Effector CD4-positive, alpha-beta T cell (primary cell): ENCODE measurements at places on chromosomes 3 and 15.
A peak's percentile ranks its signal among the peaks of the same experiment; 100 is the strongest.

DNA sequence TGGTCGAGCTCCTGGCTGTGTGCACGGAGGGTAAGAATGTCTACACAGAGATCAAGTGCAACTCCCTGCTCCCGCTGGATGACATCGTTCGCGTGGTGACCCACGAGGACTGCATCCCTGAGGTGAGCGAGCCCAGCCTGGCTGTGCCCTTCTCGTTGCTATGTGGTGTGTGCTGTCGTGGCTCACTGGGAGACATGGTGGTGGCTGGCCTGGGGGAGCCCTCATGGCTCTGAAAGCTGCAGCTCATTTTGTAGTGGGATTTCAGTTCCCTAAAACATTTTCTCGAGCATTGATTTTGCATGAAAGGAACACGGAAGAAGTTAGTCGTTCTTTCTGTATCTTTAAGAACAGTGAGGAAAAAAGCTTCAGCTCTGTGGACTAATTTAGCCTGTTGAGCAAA, 200.5 kb downstream of the ITPR1 start:
- no peak for DNase-seq

DNA sequence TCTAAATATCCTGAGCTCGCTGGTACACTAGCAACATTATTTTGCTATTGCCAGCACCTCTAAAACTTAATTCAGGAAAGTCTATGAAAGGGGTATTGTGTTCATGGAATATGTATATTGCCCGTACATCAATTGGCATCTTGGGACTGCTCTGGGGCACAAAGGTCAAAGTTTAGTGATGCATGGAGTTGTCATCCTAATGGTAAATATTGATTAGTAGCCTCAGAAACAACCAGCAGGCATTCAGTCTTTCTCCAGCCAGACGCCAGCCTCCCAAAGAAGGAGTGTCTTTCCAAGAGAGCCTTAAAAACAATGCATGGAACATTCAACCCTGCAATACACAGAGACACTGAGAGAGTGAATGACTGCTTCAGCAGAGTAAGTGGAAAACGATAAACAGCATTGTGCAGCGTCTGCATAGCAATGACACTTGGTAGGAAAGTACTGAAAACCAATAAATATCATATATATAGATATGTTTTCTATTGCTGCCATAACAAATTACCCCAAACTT, 377.3 kb downstream of the SHQ1 start:
- no peak for DNase-seq

GRCh38 chr3:77048186-77048585, 8.3 kb downstream of the ROBO2 start:
- DNase-seq: no peak

DNA sequence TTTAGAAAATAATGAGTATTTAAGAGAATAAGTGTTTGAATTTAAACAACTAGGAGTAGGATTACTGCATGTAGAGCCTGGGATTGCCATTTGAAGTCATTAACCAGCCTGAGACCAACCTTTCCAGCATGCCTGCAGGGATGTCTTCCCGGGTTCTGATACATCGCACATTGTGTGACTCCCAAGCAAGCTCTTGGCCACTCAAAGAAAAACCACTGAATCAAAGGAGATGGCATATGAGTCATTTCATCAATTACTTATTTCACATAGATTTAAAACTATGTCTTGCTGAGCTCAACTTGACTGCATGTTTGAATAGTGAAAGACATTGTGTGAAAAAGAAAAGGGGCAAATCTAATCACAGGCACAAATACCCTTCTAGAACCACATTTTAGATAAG, 15.0 kb upstream of the THBS1 start:
- no peak for DNase-seq

DNA sequence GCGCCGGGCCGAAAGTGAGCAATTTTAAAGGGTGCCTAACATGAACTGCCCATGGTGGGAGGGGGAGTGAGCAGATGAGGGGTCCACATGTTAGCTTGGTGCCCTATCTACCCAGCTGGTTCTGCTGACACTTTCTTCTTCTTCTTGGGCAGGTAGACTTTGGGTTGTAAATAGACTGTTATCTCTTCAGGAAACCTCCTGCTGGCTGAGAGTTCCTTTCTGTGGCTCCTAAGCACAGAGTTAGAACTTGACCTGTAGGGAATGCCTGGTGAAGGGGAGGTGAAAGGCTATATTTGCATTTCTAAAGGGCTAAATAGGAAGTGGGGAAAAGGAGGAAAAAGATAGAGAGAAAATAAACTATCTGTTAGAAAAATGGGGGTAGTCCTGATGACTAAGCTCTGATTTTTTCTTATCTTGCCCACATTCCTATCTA, 521.4 kb upstream of the TGFBR2 start:
- no peak for DNase-seq

DNA sequence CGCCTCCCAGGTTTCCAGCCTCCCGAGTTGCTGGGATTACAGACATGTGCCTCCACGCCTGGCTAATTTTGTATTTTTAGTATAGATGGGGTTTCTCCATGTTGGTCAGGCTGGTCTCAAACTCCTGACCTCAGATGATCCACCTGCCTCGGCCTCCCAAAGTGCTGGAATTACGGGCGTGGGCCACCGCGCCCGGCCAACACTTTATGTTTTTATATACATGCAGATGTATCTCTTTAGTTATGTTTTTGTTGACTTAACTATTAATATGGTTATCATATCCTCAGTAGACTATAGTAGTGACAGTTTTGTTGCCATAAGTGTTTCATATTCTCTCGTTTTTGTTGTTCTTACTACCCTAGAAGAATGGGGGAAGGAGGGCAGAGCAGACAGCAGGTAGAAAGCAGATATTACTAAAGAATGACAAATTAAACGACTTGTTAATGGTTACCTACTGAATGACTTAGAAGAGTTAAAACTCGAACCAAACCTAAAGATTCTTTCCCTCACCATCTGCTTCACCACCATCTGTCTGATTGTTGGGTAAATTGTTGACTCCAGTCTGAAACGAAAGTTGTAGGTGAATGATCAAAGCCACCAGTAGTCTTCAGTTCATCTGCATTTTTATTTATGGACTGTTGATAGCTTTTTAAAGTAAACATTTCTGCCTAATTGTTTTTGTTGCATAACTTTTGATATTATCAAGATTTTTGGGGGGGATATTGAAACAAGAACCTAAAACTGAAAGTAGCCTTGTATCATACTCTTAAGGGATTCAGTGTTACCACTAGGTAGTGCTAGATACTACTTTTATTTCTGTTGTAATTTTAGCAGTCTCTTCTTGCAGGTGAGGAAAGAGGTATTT, 89.3 kb downstream of the RASA2 start:
- DNase-seq: no peak

- DNase-seq: peak; percentile 17
These were observed 365.5 kb downstream of the SHQ1 start for GRCh38 chr3:72482589-72483321.

GRCh38 chr3:74661672-74662071, 47.2 kb upstream of the CNTN3 start:
- no peak for DNase-seq

- no peak for DNase-seq
These were observed 3.6 kb downstream of the COL8A1 start for GRCh38 chr3:99641982-99642381.

DNA sequence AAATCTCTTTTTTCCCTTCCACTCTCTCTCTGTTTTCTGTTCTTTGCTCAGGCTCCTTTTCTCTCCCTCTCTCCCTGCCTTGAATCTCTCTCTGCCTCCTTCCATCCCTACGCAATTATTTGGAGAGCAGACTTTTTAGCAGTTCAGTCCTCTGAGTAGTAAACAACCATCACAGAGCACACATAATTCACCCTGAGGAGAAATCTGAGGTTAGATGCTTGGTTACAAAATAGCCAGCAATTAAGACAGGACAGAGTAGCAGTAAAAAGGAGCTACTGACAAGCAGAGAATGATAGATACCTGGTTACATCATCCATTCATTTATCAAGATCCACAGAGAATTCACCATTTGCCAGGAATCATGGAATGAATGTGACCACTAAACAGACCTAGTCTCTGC, 25.5 kb downstream of the SLC9A9 start:
- no peak for DNase-seq

- DNase-seq: no peak
These were observed 98.1 kb upstream of the FOXB1 start for GRCh38 chr15:59906046-59906445.

GRCh38 chr3:1252061-1252430, 159.2 kb downstream of the CNTN6 start:
- no peak for DNase-seq

DNA sequence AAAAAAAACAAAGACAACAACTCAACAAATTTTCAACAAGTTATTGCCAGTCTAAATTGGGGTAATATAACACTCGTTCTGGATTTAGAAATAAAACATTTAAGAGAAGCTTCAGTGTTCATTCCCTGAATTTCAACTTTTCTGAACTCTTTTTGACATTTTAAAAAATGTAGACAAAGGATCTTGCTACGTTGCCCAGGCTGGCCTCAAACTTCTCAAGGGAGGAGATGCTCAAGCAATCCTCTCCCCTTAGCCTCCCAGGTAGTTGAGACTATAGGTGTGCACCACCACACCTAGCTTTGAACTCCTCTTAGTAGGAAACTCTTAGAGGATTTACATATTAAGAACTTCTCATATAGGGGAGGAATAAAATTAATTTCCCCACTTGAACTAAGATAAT, 91.9 kb downstream of the AKAP13 start:
- DNase-seq: no peak

DNA sequence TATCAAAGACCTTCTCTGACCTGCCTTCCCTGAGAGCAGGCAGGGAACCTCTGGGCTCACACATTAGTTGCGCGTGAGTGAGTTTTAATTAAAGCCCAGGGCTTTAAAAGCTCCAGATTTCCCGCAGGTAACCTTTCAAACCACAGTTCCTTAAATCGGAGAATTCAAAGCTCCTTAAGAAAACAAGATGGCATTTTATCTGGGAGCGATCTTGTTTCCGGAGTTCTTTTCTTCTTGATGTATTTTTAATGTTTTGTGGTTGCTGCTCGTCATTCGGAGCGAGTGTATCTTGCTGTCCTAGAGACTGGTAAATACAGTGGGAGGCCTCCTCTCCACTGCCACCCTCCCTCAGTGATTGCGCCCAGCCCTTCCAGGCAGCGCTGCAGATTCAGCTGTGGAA, 284.3 kb downstream of the CLSTN2 start:
- DNase-seq: no peak

DNA sequence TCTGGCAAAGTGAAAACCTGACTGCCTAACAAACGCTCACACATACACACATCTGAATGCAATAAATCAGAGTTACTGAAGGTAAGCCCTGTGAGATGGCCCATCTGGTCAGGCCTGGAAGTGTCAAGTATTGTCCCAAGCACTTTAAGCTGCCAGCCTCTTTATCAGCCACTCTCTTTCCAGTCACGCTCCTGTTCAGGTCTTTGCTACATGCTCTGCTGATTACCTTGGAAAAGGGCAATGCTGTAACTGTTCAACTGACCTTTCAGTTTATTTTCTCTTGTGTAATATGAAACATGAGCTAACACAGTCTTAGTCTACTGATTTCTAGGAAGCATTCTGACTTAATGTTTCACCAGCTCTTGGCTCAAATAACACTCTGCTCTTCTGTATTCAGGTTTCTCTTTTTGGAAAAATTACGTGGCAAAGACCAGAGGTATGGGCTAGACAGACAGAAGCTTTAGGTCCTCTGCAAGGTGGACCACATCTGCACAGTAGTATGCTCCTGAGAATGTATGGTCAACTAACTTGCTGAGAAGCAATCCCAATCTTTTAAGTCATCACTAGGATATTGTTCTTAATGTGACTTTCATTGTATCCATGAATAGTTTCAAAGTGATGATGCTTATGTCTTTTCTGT, 44.5 kb downstream of the GBE1 start:
- DNase-seq: no peak

- no peak for DNase-seq
These were observed 3.5 kb downstream of the GORASP1 start for GRCh38 chr3:39103791-39104552.

DNA sequence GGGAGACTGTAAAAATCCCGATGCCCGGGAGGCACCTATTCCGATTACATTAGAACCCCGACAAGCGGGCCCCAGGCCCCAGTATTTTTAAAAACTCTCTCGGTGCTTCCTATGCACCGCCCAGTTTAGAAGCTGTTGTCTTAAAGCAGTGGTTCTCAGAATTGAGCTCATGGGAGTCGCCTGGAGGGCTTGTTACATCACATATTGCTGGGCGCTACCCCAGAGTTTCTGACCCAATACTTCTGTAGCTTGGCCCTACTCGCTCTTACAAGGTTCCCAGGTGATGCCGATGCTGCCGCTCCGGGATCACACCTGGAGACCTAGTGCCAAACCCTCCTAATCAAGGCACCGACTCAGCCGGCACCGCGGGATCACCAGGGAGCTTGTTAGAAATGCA, 35.2 kb downstream of the CPN2 start:
- no peak for DNase-seq

DNA sequence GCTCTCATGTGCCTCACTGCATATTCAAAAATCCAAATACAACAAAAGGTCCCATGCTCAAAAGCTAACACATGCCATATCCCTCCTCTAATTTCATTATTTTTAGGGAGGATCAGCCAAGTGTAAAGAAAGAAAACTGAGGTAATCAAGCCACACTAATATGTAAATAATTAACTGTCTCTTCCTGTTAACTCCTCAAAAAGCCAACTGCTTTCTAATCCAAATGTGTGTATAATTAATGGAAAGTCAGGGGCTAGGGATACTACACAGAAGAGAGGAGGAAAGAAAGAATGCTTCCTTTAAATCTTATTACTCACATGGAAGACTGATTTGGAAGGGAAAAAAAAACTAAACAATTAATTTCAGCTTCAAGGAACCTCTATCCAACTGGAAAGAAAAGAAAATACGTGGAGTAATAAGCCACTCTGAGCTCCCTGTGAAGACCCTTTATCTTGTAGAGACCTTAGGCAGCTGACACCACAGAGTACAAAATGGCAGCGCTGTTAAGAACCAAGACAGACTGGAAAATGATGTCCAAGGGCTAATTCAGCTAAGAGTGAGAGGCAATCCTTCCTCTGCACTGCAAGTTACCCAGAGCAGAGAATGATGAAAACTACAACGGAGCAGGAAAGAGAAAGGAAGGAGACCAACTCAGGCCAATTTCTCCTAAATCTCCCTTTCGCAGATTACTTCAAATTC, 56.8 kb downstream of the ZNF148 start:
- DNase-seq: no peak

- DNase-seq: no peak
These were observed 3.1 kb upstream of the LARP6 start for GRCh38 chr15:70856884-70857561.

DNA sequence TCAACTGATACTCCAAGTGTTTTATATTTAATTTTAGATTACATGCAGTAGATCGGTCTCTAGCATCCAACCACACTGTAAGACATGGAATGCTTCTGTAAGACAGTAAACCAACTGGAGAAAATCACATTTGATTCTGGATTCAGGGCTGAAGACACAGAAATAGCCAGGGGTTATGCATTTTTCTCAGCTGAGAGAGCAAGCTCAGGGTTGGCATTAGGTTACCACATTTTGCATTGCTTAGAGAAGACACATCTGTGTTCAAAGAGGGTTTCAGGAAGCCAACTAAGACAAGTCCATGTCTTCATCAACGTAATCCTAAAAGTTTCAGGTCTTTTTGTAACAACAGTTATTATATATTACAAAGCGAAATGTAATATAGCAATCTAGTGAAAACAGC, 27.7 kb upstream of the UNC13C start:
- DNase-seq: no peak

GRCh38 chr15:52336529-52336928, 40.9 kb upstream of the MYO5C start:
- no peak for DNase-seq

GRCh38 chr3:63862804-63863149, 828 bp downstream of the THOC7 start:
- no peak for DNase-seq
